ENCODE measurements at places on chromosomes 7 and 10.

DNA sequence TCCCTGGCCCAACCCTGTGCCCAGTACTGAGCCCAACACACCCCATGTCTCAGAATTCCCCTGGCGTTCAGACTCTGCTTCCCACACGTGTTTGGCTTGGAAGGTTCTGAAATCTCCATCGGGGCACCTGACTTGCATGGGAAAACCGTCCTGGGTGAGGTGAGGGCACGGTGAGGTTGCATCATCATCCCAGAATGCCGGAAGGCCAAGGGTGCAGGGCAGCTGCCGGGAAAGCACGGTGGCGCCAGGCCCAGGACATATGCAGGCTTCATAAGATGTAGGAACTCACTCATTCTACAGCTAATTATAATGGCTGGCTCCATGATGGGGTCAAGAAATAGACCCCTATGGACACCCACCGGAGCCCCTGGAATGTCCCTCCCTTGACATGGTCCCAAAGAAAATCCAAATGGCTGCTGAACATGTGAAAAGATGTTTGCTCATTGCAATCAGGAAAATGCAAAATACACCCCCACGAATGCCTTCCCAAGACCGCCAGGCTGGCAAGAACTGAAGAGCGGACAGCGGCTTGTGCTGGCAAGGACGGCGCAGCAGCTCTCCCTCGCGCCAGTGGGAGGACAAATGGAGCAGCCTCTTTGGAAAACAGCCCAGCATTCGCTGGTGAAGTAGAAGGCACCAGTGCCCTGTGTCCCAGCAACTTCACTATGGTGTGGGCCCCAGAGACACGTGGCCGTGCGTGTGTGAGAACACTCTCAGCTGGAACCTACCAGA is 2.3 kb downstream of the KNDC1 start:
- no peak for DNase-seq

- DNase-seq = no peak
Observed at GRCh38 chr10:72274213-72274729, 547 bp downstream of the DDIT4 start.

DNA sequence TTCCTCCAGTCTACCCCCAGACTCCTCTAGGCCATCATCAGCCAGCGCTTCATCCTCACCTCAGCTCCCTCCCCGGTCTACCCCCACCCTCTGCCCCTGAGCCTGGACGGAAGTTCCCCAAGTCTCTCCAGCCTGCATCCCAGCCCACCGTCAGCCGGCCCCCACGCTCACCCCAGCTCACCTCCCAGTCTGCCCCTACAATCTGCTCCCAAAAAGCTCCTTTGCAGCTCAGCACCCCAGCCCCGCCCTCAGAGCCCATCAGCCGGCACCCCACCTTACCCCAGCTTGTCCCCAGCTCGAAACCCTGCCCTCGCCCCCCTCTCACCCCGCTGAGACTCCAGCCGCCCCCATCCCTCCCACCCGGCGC is 322 bp upstream of the RAMP3 start:
- DNase-seq = no peak

DNA sequence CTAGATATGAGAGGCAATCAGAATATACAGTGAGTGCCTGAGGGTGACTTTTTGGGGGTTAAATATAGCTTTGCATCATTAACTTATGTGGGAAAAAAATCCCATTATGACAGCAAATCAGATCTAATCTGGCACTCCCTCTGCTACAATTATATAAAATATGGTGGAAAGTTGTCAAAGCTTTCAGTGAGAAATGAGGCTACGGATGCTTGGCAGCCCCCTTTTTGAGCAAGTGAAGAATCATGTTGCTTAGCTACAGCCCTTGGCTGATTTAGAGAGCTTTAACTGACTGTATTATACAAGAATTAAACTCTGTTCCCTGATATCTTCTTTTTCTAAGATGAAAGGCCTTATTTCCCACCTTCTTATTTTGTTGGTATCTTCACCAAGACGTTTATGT is 57.4 kb downstream of the GPR158 start:
- DNase-seq = no peak

GRCh38 chr7:92714767-92715166 is 121.6 kb downstream of the CDK6 start:
- no peak for DNase-seq

GRCh38 chr10:31343009-31343408 is 24.0 kb downstream of the ZEB1 start:
- no peak for DNase-seq

GRCh38 chr7:103985565-103986126 is 3.8 kb downstream of the RELN start:
- DNase-seq = no peak

DNA sequence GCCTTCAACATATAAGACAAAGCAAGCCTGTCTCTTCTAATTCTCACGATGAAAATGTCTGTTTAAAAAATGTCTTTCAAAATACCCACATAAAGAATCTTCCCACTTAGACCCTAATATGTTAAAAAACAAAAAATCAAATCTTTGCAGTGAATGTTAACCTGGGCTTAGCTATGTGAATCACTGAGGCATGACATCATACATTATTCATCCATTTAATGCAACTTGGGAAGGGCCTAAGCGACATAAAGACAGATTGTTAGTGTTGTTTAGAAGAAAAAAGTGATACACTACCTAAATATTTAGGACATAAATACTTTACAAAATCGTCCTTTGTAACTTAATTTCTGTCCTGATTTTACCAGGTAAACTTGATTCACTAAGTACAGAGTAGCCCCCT is 648.5 kb upstream of the NRP1 start:
- no peak for DNase-seq

GRCh38 chr10:80894311-80894791 is 356.6 kb downstream of the SH2D4B start:
- DNase-seq = no peak

DNA sequence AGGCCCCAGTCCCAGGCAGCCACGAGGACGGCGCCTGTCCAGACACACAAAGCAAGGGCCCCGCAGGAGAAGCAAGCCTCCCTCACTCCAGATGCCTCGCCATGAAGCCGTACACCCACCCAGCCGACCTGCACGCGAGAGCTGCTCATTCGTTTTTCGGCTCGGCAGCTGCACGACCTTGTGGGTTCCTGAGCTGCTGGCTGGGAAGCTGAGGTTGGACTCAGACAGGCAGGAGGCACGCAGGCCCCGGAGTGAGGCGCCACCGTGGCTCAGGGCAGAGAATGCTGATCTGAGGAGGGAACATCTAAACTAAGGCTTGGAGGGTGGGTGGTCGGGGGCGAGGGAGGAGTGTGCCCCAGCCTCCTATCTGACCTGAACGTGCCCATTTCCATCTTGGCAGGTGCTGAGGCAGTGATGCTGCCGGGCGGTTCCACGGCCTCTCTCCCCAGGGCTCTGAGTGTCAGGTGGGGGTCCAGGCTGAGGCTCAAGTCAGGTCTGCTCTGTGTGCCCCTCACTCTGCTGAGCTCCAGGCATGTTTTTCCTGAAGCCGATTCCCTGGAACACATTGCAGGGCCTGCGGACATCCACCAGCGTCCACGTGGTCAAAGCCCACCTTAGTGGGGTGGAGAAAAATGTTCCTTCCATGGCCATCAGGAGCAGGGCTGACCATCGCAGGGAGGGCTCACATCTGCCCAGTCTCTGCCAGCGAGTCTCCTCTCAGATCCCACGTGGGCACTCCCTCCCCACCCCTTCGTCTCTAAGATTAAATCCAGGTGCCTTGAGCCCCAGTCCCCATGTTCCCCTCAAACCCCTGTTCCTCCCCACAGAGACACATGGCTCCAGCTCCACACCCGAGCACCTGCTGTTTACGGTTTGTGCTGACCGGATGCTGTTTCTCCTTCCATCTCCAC is 28.1 kb upstream of the FAM20C start:
- no peak for DNase-seq

DNA sequence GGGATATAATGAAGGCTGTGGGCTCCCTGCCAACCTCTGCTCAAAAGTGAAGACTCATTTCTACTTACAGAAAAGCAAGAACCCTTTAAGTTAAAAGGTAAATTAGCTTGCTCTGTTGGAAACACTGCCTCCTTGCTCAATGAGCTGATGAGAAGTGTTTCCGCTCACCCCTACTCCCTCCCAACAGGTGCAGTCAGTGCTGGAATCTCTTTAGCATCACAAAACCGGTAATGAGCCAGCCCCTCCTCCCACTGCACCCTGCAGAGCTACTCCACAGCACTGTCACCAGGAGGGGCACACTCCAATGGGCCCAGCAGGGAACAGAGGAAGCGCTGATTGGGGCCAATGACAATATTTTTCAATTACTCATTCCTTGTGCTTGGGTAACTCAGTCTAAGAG is 262.5 kb downstream of the TCERG1L start:
- DNase-seq = no peak

- DNase-seq = no peak
Observed at GRCh38 chr7:72445075-72445474, 32.9 kb upstream of the CALN1 start.

- DNase-seq = no peak
Observed at GRCh38 chr7:6648815-6649104, 11.6 kb downstream of the ZNF316 start.

- DNase-seq = no peak
Observed at GRCh38 chr10:48945441-48946130, 5.9 kb upstream of the LRRC18 start.

GRCh38 chr10:34281661-34282582 is 533.2 kb downstream of the PARD3 start:
- DNase-seq = no peak

GRCh38 chr10:77404810-77405209 is 232.8 kb downstream of the KCNMA1 start:
- DNase-seq = no peak

DNA sequence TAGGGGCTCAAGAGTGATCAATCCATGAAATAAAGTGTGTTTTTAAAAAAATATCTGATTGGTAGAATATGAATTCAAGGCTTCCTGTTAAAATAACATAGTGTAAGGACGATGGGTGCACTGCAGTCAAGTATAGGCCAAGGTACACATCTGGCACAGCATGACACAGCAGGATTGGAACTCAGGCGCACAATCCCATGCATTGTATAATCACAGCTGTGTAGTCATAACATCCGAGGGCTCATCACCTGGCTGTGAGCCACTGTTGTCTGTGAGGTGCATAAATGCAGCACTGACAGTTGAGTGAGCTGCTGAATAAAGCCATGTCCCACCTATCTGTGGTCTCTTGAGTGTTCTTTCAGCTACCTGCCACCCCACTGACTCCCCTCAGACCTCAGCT is 142.3 kb upstream of the HPS1 start:
- DNase-seq = no peak

GRCh38 chr7:110531186-110531585 is 559.7 kb upstream of the LRRN3 start:
- no peak for DNase-seq

GRCh38 chr10:92103376-92104090 is 180.0 kb downstream of the BTAF1 start:
- DNase-seq = no peak

- DNase-seq = no peak
Observed at GRCh38 chr7:159137906-159138305, 6.8 kb downstream of the VIPR2 start.

- DNase-seq = no peak
Observed at GRCh38 chr7:112707655-112708054, 82.5 kb downstream of the TMEM168 start.

DNA sequence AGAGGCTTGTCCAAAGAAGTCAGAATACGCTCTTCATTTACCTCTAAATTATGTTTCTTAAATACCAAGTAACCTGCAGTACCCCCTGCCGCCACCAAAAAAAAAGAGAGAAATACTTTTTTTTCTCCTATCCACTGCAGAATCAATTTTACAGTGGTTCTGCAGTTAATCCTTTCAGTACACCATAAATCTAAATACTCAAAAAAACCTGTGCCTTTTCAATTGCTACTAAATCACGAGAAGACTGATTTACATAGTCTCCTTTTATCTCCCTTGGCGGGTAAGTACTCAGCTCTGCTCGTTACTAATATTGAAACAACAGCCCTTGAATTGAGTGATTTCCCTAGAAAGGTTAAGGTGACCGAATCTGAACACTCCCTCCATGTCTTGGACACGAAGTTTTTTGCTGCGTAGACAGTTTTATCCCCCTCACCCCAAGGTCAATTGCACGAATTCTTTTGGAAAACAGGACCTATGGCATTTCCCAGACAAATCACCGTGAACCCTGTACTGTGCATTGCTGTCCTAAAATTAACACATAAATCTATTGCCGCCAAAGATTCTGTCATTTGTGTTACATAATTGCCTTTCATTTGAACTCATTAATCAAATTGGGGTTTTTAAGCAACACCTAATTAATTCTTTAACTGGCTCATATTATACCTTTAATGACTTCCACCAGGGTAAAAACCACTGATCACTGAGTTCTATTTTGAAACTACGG is 512 bp upstream of the VIM start:
- no peak for DNase-seq

DNA sequence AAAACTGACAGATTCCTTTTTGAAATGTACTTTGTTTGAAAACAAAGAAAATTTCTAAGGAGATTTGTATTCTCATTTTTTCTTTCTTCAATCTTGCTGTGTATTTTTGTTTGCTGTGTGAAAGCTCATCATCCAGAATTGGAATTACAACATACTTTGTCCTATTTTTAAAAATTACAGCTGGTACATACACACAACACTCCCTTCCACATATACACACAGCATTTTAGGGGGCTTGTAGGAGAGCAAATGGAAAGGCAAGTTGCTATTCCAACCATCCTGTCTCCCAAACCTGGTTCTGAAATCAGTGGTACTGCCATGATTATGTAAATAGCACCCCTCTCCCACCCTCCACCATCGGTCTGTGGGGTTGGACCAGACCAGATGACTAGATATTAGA is 101.1 kb upstream of the SAMD8 start:
- no peak for DNase-seq

GRCh38 chr10:112951359-112952281 is 1.6 kb downstream of the TCF7L2 start:
- DNase-seq = peak; percentile 23

DNA sequence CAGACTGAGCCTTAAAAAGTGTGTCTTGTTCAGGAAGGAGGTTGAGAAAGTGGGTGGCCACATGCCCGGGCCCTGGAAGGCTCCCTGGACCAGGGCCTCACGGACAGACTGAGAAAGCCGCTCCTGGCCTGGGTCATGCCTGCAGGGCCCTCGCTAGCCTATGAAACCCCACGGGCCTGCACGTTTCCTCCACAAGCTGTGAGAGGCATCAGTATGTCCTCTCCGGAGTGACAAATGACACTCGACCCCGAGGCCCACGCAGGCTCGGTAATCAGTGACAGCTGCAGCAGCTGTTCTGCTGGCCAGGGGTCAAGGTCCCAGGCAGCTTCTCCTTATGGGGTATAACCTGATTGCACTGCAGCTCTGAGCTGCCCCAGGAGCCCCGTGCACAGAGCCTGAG is 47.6 kb downstream of the ASB13 start:
- DNase-seq = no peak

GRCh38 chr10:89235073-89235798 is 16.3 kb downstream of the LIPA start:
- DNase-seq = no peak

- DNase-seq = no peak
Observed at GRCh38 chr10:113099431-113100183, 149.6 kb downstream of the TCF7L2 start.
